ENCODE measurements at places on chromosomes 3 and 15.

- DNase-seq: no peak
Measured at GRCh38 chr3:8371085-8371551, 130.5 kb upstream of the LMCD1 start.

GRCh38 chr3:128488636-128488990 lies 4.4 kb downstream of the GATA2 start:
- no peak for DNase-seq

DNA sequence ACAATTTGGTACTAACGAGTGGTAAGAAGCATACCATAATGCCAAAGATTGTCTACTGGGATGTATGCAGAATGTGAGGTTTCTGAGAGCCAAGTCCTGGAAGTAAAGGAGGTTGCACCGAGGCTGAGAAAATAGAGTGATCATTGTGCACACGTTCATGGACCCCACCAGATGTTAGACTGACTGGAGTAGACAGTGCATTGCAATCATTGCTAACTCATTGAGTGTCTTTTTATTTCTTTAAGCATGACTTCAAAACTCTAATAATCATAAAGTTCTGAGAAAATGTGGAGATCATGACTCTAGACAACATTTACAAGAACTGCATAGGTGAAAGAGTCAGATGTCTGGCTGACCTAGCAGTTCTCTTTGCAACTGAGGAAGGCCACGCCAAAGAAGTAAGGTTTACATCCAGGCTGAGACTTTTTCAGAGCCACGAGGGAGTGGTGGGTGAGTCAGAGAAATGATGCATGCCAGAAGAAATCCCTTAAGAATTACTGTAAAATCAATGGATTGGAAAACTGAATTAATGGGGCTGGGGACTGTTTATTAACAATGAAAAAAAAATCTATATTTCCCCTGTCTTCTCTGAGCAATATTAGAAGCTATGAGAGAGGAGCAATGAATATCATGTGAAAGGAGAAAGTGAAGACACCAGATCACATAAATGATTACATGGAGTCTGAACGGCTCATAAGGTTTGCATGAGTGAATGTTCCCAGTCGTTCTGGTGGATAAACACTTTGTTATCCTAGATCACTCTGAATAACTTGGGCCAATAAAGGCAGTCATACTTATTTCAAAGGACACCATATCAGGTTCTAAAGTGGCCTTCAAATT lies 76.0 kb upstream of the SLC25A26 start:
- no peak for DNase-seq

DNA sequence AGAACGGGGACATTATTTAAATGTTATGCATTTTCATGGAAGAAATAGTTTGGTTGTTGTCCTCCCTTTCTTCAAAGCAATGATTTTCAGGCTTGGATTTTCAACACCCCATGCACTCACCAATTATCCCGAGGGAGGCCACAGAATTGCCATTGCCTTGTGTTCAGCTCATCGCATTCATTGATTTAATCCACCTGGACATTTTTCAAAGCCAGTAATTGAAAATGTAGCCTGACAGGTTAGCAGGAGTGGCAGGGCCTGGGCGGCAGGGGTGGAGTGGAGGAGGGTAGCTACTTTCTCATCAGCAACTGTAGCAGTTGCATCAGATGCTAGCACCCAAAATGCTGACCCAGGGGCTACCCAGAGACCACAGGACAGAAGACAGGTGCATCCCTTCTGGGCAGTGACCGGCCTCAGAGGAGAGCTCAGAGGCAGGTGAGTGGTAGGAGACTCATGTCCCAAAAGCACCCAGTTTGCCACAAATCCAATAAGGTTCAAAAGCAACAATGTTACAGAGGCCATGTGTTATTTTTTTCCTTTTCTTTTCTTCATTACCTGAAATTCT lies 242.4 kb downstream of the CD47 start:
- no peak for DNase-seq

GRCh38 chr15:57544848-57545480 lies 46.7 kb upstream of the MYZAP start:
- DNase-seq: no peak

GRCh38 chr3:48650723-48651122 lies 12.0 kb downstream of the CELSR3 start:
- no peak for DNase-seq

DNA sequence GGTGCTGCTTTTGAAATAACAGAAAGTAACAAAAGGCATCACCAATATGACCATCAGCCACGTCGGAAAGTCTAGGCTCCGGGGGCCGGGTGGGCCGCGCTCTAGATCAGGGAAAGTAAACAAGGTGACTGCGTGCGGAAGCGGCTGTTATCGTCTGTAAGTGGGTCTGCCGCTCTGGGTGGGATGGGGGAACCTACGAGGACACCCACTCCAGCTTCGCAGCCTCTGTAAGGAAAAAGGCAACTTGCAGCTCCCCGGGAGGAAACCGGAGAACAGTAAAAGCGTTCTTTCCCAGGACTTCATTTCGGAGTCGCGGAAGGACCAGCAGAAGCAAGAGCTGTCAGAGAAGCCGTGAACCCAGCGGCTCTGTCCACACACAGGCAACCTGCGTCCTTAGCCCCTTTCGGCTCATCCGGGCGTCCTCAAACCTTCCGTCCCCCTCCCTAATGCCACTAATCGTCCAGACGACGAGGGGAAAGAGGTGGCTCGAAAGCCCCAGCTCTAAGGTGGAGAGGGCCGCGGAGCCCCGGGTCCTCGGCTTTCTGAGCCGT lies 461 bp downstream of the XRN1 start:
- DNase-seq: peak; percentile 51

- DNase-seq: no peak
Measured at GRCh38 chr3:111961461-111962164, 17.2 kb upstream of the ABHD10 start.

GRCh38 chr15:42719043-42719442 lies 17.9 kb downstream of the CDAN1 start:
- no peak for DNase-seq

- DNase-seq: no peak
Measured at GRCh38 chr3:5840056-5840455, 652.5 kb downstream of the EDEM1 start.

- no peak for DNase-seq
Measured at GRCh38 chr15:96746665-96747064, 416.2 kb downstream of the NR2F2 start.

- no peak for DNase-seq
Measured at GRCh38 chr3:31738412-31738811, 205.7 kb downstream of the STT3B start.

DNA sequence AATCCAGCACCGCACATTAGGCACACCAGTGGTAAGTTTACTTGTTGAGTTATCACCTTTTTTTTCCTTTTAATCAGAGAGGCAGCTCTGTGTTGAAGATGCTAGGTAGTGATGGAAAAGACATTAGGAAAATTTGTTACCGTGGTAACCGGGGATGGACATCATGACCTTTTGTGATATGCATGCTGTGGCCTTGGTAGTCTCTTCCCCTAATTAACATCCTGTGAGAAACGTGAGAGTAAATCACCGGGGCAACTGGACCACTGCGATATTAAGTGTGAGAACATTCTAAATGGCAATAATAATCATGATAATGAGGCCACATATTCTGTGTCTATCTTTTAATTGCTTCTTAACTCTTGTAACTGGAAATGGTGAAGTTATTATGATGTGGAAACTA lies 362.0 kb downstream of the CACNA2D3 start:
- DNase-seq: no peak

GRCh38 chr15:58142827-58143461 lies 4.8 kb downstream of the AQP9 start:
- DNase-seq: no peak

- no peak for DNase-seq
Measured at GRCh38 chr3:95044101-95044500, 981.2 kb downstream of the NSUN3 start.

DNA sequence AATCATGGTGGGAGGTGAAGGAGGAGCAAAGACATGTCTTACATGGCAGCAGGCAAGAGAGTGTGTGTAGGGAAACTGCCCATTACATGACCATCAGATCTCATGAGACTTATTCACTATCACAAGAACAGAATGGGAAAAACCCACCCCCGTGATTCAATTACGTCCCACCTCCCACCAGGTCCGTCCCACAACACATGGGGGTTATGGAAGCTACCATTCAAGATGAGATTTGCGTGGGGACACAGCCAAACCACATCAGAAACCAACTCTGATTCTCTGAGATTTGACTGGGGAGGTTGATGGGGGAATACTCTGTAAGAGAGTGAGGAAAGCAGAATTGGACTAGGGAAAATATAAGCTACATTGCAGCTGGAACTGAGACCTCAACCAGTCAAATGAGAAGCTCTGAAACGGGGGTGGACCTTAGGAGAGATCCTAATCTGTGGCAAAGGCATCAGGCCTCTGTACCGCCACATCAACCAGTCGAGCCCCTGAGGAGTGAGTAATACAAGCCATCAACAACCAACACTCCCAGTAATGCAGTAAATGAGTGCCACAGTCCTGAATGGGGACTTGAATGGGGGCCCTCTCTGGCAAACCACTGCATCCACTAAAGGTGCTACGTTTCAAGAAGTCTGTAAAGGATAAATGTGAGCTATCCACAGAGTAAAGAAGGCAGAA lies 207.9 kb upstream of the GADL1 start:
- no peak for DNase-seq

DNA sequence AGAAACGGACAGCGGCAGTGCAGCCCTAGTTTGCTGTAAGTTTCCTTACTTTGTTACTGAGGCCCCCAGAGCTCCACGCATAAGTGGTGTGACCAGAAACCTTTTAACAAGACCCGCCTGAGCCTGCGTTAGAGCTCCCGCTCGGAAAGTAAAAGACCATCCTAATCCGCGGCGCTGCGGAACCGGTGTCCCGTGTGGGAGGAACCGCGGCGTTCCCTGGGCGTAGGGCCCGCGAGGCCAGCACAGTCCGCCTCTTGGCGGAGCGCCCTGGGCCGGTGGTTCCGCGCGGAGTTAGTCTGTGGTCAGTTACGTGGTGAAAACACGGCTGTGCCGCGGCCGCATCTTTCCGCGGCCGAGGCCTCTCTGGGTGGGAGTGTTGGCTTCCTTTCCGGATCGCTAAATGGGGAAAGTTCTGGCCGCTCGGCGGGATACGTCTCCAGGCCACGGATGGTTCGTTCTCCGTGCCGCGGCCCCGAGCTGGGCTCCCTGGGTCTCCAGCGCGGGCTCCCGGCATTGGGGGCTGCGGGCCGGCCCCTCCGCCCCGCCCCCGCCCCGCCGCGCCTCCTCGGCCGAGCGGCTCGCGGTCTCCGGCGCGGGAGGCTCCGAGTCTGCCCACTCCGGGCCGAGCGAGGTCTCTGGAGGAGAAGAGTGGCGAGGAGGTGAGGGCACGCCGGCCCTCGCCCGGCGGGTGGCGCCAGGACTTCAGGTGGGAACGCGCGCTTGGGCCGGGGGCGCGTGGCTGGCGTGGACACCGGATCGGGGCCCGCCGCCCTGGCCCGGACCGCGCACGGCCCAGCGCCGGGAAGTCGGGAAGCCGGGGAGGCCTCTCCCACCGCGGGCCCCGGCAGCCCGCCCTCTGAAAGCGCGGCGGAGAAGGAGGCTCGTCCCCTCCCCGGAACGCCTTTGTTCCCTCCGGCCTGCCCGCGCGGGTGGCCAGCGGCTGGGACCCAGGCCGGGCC lies 754 bp downstream of the B3GNT5 start:
- peak; percentile 33 for DNase-seq

- no peak for DNase-seq
Measured at GRCh38 chr15:83695246-83695645, 41.3 kb downstream of the ADAMTSL3 start.

GRCh38 chr3:89889386-89889785 lies 782.0 kb downstream of the EPHA3 start:
- no peak for DNase-seq

DNA sequence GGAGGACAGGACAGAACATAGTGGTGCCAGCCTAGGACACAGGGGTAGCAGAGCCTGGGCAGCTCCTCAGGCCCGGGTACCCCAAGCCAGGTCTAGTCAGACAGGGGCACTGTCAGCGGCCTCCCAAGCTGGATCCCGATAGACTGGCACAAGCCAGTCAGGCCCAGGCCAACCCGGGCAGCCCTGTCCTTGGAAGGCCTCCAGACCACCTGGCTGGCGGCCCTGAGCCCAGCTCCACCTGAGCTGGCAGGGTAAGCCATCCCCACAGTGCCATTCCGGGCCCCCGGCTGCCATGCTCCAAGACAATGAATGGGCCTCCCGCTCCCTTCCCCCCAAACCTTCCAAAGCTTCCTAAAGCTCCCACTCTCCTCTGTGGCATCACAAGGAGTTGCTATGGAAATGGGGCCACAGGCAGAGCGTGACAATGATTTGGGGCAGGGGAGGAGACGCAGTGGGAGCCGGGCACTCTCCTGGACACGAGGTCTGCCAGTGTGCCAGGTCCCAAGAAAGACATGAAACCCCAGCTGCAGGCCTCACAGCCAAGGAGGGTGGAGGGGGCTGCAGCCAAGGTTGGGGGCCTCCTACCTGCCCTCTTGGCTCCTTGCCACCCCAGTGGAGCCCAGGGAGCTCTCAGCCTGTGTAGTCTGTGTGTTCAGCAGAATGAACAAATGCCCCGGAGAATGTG lies 165.6 kb upstream of the LINGO1 start:
- DNase-seq: peak; percentile 53

DNA sequence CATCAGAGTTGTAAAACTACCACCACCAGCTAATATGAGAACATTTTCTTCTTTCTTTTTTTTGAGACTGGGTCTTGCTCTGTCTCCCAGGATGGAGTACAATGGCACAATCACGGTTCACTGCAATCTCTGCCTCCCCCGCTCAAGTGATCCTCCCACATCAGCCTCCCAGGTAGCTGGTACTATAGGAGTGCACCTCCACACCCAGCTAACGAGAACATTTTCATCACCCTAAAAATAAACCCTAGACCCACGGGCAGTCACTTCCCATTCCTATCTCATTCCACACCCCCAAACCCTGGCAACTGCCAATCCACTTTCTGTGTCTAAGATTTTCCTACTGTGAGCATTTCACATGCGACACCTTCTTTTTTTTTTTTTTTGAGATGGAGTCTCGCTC lies 130.9 kb downstream of the ATP10A start:
- no peak for DNase-seq

- DNase-seq: no peak
Measured at GRCh38 chr3:172065527-172065926, 26.1 kb downstream of the FNDC3B start.

- peak; percentile 14 for DNase-seq
Measured at GRCh38 chr3:72768006-72768441, 80.2 kb downstream of the SHQ1 start.

- no peak for DNase-seq
Measured at GRCh38 chr3:72559385-72559784, 288.9 kb downstream of the SHQ1 start.

DNA sequence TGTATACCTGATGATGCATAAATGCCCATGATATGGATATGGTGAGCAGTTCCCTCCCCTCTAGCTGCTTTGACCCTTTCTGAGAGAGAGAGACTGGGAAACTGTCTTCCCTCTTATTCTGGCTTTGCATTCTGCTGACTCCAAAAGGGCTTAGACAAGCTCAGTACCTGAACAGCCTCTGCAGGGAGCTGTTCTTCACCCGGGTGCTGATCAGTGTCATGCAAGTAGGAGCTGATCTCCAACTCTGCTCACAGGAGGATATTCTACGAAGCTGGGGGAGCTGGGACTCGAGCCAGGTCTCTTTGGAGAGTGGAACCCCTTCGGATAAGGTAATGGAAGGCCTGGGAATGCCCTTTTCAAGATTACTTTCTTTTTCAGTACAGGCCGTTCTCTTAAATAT lies 237.1 kb downstream of the RYR3 start:
- no peak for DNase-seq

Data from C1 segment of cervical spinal cord (tissue), 14 donors.